ENCODE measurements at places on chromosomes 4 and X.

DNA sequence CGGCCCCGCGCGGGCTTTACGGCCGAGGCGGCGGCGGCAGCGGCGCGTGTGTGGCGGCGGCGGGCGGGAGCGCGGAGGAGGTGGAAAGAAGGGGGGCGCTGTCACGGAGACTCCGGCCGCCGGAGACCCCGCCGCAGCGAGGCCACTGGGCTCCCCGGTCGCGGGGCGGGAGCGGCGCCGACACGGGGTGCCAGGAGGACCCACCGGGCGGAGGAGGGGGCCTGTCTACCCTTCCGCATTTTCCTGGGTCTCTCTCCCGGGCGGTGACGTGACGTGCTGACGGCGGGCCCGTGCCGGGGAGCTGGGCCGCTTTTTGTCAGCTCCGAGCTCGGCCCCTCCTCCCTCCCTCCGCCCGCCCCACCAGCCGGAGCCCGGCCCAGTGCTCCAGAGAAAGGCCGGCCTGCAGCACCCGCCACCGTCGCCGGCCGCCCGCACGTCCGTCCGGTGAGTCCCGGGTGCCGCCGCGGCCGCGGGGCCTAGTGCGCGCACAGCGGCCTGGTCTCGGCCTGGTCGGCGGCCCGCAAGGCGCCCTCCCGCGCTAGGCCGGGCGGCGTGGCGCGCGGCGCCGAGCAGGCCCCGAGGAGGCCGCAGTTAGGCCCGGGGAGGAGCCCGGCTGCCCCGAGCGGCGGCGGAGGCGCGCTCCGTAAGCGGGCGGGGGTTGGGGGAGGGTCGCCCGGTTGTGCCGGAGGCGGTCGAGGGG, at the start of gene ZFX:
TSS of gene ZFX (plus strand) at position 379 of the 700 bp plus-strand sequence. CDS start 23,014 bp downstream, outside the sequence.
- peak; percentile 57 for DNase-seq

DNA sequence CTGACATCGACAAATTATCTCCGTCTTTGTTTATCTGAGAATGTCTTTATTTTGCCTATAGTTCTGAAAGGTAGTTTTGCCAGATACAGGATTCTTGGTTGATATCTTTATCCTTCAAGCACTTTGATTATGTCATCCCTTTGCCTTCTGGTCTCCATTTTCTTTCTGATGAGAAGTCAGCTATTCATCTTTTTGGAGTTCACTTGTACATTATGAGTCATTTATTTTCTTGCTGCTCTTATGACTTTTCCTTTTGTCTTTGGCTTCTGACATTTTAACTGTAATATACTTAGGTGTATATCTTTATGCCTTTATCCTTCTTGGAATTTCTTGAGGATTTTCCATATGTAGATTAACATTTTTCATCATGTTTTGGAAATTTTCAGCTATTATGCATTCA, 51.4 kb downstream of the SHROOM4 start:
- no peak for DNase-seq

DNA sequence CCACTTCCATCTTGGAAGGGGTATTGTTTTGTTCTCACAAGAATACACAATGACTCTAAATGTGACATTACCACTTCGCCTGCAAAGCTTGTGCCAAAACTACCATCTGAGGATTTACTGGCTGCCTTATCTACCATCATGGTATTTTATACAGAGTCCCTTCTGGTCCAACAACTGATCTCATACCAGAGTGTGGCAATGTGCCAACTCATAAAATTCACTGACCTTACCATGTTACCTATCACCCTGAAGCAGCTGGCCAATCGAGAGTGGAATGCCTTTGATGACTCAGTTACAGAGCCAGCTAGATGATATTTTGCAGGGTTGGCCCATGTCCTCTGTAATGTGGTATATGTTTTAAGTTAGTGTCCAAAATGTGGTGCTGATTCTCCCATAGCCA, 3.8 kb upstream of the SERPINA7 start:
- DNase-seq = no peak

DNA sequence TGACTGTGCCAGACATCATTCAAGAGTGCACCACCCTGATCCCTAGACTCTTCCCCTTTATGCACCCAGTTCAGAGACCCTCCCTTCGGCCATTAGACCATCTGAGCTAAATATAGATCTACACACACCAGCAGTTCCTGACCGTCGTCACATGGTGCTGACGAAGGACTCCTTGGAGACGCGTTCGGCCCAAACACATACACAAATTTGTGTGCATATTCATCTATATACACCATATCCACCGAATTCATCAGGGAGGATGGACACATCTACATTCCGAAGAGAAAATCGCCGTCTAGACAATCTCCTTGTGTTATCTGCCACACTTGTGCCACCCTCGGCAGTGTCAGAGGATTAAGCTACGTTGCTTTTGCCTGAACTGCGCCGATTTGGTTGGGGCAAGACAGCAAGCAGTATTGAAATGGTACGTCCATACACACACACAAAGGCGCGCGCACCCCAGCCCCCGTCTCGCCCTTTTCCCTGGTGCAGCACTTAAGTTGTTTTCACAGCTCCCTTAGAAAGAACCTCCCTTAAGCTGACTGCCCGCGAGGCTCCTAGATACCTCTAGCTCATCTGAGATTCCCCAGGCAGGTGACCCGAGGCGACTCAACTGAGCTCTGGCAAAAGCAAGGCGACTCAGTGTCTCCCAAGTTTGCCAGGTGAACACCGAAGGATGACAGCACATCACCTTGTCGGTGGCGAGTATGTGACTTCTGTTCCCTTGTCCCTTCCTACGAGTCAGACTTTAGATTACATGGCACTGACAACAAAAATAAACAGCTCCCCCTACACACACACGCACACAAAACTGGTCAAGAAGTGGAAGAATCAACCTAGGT, 1.0 kb downstream of the RASGEF1B start:
- DNase-seq = no peak

Data from activated CD8-positive, alpha-beta memory T cell treated with anti-CD3 and anti-CD28 coated beads for 48 hours (primary cell).